ENCODE measurements at places on chromosomes 5 and 9.

- DNase-seq, result peak; percentile 36
Measured at GRCh38 chr5:100900142-100900795, 2.8 kb downstream of the ST8SIA4 start.

DNA sequence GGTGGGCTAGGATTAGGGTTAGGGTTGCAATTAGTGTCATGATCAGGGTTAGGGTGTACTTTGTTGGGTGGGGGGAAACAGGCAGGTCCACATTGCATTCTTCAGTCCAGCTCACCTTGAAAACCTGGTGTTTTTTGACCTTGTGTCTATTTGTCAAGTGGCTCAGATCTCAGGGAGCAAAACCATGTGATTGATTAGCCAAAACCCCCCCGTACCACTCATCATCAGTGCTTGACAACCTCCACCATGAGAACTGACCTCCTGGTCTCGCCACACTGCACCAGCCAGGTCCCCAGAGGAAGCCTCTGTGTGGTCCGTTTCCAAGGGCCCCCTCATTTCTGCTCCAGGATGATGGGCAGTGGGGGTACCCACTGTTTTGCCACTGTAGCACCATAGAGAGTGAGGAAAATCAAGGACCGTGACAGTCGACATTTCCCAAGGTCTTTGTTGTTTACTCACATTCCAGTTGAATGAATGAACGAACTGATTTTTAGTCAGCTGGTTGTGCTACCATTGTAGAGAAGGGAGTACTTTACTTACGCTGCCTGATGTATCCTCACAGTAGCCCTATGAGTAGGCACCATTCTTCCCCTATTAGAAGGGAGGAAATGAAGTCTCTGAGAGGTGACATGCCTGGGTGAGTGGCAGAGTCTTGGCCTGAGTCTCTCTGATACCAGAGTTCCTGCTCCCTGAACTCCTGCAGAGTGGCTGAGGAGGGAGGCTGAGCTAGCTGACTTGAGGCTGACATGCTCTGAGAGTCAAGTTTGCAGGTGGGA lies 84.8 kb downstream of the RAD23B start:
- DNase-seq, result no peak

DNA sequence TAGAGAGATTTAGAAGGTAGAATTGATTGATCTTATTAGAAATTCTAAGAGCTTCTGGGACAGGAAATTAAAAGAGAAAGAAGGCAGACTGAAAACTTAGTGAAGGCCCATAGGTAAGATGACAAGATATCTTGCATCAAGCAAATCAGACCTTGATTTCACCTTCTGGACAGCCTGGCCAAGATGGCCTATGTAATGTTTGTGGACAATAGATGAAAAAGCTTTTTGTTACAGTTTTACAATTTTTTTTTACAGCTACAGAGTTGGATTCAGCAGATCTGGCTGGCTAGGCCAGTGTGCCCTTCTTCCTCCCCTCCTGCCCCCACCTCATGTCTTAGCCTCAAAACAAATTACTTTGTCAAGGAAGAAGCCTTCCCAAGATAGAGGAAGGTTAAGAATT lies 21.6 kb upstream of the HEMGN start:
- DNase-seq, result no peak

DNA sequence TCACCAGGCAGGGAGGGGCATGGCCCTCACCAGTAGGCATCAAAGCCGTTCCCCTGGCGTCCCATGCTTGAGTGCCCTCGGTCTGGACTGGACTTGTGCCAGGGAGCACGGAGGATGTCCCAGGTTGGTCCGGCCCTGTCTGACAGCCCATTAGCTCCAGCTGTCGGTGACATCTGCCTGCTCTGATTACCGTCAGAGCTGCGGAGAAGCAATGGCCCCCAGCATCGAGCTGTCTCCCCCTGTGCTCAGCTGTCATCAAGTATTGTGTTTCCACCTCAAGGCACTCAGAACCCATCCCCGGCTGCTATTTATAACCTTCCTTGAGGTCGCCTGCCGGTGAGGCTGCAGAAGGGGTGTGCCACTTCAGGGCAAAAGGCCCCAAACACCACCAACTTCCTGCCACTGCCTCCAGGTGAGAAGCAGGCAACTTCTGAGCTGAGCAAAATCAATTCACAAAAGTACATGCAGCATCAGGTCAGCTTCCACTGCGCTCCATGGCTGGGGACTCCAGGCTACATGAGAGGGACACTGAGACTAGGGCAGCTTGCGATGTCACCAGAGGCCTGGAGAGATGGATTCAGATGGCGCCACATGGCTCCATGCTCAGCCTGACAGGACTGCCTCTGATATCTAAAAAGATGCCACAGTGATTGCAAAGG lies 142.7 kb downstream of the C5orf15 start:
- DNase-seq, result peak; percentile 19

DNA sequence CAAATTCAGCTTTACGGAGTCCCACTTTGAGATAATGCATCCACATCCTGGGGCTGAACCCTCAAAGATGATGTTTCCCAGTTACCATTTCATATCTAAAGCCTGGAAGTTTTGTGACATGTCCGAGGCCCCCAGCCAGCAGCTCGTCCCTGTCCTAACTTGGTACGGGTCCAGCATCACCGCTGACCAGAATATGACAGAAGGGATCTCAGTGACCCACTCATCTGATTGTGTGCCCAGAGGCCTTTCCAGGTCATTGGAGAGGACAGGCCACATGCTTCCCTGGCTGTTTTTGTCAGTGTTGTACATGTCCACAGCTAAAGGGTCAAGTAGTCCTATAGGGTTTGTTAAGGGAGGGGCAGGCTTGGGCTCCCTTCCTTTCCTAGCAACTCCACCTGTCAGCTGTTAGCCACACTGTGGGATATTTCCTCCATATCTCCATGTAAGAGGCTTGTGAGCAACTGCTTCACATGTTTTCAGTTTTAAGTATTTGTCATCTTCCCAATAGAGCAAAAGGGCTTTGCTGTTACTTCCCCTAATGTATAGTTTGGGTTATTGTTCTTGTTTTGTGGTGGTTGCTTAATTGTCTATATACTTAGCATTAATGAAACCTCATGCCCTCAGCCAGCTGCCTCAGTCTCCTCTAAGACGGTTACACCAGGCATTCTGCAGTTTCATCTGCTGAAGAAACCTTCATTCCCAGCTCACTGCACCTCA lies 33.4 kb downstream of the SECISBP2 start:
- DNase-seq, result no peak

GRCh38 chr9:97615439-97616072 lies 17.6 kb downstream of the TSTD2 start:
- peak; percentile 25 for DNase-seq

- no peak for DNase-seq
Measured at GRCh38 chr5:13316176-13316575, 628.3 kb downstream of the DNAH5 start.

GRCh38 chr5:116382032-116382873 lies 192.4 kb downstream of the SEMA6A start:
- no peak for DNase-seq

DNA sequence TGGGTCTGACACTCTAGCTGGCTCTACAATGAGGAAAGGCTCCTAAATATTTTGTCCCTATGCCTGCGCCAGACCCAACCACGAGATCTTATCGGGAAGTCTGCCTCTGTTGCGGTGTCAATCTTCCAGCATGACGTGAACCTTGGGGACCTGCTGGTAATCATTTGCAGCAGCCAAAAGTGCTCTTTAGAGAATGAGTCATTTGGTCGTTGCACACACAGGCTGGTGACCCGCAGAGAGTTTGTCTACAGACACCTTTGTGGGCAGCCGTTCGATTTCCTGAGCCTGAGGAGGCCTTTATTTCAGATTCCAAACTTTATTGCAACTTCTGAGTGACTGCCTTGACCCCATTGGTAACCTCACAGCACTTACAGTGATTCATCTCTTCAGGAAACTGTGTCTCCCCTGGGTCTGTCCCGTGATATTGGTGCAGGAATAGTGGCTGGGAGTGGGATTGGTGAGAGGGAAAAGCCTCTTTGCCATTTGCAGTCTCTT lies 326.1 kb downstream of the NSG2 start:
- no peak for DNase-seq

DNA sequence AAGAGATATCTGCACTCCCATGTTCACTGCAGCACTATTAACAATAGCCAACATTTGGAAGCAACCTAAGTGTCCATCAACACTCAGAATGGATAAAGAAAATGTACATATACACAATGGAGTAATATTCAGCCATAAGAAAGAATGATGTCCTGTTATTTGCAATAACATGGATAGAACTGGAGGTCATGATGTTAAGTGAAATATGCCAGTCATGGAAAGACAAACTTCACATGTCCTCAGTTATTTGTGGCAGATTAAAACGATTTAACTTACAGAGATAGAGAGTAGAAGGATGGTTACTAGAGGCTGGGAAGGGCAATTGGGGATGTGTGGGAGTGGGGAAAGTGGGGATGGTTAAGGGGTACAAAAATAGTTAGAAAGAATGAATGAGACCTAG lies 110.3 kb upstream of the PCSK5 start:
- DNase-seq, result no peak

DNA sequence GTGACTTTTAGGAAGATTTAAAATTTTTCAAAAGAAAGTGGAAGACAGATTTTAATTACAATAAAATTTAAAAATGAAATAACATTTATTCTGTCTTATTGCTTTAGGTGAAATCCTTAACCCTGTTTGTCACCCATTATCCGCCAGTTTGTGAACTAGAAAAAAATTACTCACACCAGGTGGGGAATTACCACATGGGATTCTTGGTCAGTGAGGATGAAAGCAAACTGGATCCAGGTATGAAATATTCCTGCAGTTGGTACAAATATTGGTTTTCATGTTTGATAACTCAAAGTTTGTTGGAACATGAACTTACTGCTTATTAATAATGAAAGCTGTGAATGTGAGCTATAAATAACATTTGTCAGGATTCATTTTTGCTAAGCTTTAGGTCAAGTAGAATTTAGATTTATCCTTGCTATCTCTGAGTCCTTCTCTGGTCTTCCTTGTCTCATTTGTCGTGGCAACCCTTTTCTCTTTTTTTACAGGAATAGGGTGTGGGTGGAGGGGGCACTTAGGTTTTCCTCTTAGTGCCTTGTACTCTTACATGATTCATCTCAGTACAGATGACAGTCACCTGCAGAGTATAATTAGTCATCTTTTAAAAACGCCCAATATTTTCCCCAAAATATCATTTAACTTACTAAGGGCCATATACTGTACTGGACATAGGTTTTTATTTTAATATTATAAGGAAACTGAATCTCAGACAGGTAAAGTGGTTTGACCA lies 95.3 kb upstream of the RASGRF2 start:
- DNase-seq, result no peak

- DNase-seq, result no peak
Measured at GRCh38 chr5:81728301-81728700, 22.6 kb downstream of the SSBP2 start.

- DNase-seq, result no peak
Measured at GRCh38 chr9:126783949-126784348, 20.9 kb upstream of the ZBTB43 start.

DNA sequence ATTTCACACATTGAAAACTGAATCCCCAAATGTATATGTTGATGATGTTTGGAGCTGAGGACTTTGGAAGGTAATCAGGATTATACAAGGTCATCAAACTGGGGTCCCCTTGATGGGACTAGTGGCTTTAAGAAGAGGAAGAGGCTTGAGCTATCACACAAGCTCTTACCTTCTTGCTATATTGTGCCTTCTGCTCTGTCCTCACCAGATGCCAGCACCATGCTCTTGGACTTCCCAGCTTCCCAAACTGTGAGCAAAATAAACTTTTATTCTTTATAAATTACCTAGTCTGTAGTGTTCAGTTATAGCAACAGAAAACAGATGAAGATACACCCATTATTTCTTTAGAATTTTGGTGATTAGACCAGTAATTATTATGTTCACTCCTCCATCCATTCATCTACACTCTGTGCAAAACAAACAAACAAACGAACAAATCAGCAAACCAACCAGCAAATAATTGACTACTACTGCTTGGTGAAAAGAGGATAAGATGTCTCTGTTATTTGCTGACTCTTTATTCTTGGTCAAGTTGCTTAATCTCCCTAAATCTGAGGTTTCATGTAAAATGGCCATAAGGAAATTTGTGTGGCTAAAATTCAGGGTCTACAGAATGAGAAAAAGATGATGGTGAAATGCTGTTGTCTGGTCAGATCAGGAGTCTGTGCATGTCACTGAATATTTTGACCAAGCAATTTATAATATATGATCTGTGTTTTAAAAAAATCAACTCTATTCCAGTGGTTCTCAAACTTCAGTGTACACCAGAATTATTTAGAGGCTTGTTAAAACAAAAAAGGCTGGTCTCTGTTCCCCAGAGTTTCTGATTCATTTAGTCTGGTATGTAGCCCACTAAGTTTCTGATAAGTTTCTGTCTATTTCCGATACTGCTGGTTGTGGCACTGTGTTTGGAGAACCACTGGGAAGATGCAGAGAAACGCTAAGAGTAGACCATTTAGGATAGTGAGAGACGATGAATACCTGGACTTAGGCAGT lies 854.1 kb downstream of the MAT2B start:
- DNase-seq, result no peak

- DNase-seq, result no peak
Measured at GRCh38 chr5:1777281-1778137, 22.1 kb downstream of the MRPL36 start.

GRCh38 chr5:146883511-146883910 lies 5.0 kb upstream of the PPP2R2B start:
- DNase-seq, result no peak

- no peak for DNase-seq
Measured at GRCh38 chr5:13034061-13034460, 910.4 kb downstream of the DNAH5 start.

DNA sequence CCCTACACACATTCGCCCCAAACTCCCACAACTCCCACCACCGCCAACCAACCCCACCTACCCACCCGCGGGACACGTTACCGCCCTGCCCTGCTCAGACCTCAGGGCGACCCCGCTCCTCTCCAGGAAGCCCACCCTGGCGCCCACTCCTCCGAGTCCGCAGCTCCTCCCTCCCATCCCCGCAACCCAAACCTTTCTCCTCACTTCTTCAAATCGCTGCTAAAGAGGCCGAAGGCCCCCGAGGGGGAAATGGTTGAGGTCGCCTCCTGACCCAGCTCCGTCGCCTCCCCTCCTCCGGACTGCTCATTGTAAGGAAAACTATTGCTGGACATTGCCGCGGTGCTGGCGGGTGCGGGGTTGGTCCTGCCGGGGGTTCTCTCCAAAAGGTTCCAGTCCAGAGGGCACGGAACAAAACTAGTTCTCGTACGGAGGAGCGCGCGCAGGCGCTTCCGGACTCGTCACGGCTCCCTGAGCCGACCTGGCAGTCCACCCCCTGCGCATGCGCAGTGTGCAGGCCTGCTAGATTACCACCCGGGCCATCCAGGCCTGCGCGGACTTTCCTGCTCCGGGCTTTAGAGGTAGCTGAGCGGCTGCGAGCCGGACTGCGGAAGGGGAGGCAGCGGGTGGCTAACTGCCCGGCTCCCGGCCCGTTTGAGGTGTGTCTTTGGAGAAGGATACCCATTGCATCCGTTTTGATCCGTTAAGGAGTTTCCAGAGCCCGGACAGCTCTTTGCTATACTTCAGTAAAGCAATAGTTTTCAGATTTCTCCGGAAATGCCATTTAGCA lies at the start of gene AP3B1:
TSS of gene AP3B1 (minus strand) at position 451 of the 787 bp plus-strand sequence. CDS start at position 332, 119 bp downstream.
- peak; percentile 96 for DNase-seq

DNA sequence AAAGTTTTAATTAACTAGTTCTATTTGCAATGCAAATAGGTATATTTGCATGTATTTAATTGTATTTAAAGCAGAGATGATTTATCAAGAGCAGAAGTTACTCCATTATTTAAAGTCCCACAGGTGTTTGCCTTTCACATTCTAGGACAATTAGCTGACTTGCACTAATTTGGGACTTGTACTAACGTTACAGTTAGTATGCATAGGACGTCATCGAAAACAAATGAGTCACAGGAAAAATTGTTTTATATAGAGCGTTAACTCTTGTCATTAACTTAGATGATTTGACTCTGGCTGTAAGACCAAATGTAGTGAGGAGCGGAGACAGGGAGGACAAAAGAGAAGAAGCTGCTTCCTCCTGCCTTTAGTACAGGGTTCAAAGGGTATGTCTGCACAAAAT lies 126.1 kb upstream of the IFNE start:
- DNase-seq, result no peak

GRCh38 chr9:108845947-108846346 lies 9.8 kb downstream of the ACTL7B start:
- DNase-seq, result no peak

All from stimulated activated CD8-positive, alpha-beta memory T cell treated with anti-CD3 and anti-CD28 coated beads, Interleukin-4, amount 100 ng/mL, for 1 hour (primary cell).